ENCODE measurements at places on chromosomes 2 and 18.

GRCh38 chr2:61727746-61728145 lies 126.1 kb downstream of the FAM161A start:
- no peak for DNase-seq

- DNase-seq: no peak
Measured at GRCh38 chr2:75268112-75268511, 68.8 kb upstream of the TACR1 start.

GRCh38 chr2:174951745-174952144 lies 53.4 kb downstream of the CHN1 start:
- no peak for DNase-seq

DNA sequence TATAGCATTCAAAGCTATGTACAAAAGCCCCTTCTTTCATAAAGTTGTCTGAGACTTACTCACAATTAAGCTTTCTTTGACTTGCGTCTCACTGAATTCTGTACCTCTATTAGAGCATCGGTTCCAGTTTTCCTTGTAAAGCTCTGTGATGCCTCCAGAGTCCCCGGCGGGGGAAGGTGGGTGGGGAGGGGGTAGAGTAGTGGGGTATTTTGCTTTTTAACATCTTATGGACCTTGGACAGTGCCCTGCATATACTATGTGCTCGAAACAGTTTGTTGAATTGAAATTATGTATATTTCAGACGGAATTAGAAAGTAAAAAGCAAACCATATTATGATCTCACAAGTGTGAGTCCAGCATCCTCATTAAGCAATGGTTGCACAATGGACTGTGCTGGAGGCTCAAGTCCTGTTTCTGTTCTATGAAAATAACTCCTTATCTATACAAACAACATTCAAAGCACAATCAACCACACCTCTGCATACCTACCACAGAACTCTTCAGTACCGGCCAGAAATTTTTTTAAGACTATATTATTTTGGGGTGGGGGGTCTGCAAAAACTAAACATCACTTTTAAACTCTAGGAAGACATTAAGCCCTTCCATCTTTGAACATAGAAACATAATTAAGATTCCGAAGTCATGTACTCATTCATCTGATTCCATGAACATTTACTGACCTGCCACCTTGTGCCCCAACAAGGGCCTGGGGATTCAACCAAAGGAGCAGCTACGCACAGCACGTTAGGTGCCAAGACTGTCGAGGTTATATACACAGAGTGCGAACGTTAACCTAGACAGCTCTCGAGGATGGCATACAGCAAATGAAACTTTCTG lies 908 bp downstream of the STAT1 start:
- no peak for DNase-seq

DNA sequence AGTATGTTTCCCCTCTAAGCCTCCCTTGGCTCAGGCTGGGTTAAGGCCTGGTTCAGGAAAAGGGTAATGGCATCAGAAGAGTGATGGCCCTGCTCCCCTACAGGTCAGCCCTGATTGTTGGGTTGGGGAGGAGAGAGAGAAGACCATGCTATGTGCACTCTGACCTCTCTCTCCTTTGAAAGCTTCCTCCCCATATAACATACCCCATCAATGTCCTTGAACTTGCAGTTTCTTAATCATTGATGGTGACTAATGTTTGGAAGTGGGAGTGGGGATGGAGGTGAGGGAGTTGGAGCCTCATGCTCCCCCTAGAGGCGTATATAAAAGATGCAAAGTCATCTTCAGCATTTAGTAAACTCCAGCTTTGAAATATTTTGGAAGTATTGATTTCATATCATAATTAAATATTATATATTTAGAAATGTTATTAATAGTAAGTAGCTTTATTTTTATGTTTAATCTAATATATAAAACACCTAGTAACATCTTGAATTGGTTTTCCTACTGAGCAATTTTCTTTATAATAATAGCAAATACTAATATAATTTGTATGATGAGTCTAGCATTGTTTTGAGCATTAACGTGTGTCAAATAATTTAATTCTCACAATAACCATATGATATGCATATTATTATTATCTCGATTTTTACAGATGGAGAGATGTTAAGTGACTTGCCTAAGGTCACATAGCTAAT lies 8.8 kb downstream of the PLCL1 start:
- DNase-seq: no peak

Data from left hindlimb (tissue), 1 donor.